HT1080 (cell line): ENCODE measurements at places on chromosomes 5 and 9.

GRCh38 chr5:40367255-40367654 lies 312.5 kb upstream of the PTGER4 start:
- peak; percentile 13 for DNase-seq

DNA sequence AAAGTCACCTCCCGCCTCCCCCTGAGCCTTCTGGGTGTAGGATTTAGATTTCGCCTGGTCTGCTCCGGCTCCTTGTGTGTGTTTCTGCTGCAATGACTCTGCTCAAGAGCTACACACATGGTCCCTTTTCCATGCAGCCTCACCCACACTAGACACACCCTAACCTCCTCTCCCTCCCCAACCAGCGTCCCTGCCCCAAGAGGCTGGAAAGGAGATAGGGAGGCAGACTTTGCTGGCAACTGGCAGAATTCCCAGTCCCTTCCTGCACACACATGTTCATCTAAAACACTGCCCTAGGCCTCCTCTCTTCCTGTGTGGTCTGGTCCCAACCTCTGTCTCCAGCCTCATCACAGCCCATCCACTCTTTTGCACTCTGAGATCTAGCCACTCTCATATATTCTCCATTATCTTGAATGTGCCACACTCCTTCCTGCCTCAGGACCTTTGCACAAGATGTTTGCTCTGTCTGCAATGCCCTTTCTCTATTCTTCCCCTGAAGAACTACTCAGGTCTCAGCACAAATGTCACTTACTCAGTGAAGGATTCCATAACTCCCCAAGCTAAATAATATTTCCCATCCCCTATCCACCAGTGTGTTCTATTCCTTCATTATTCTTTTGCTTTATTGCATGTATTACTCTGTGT lies 253.8 kb downstream of the CDK5RAP2 start:
- DNase-seq = no peak

DNA sequence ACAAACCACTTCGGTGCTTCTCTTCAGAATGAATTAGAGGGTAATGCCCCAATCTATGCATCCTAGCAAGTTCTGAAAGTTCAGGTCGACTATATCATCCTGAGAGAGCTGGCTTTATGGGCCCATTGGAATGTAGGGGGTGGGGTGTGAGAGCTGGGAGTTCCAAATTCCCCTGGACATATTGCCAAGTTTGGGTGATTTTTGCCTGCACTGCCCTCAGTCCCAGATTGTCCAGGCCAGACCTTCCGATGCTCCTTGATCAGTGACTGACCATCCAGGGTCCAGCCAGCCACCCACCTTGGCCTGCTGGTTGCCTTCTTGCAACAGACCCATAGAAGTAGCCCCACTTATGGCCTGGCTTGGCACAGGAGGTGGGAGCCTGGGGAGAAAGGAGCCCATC lies 47.8 kb upstream of the CXCL14 start:
- no peak for DNase-seq

GRCh38 chr5:107484281-107484680 lies 186.5 kb downstream of the EFNA5 start:
- no peak for DNase-seq

DNA sequence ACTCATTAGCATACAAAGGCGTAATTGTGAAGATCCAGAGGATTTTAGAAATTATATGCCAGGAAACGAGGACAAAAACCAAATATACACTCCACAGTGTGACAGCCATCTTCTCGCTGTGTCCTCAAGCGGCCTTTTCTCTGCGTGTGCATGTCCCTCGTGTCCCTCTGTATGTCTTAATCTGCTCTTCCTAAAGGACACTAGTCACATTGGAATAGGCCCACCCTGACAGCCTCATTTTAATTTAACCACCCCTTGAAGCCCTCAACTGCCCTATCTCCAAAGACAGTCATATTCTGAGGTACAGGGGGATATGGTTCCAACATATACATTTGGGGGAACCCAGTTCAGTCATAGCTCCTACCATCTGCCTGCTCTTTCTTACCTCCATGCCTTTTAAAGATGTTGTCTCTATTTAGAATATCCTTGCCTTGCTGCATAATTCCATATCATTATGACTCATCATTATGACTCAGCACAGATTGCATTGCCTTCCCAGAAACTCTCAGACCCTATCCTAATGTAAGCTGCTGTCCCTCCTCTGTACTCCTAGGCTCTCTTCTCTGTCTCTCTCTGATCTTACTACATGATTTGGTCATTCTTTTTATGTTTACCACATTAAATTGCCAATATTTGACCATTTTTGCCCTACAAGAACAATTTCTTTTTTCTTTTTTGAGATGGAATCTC lies 210.9 kb downstream of the AOPEP start:
- peak; percentile 92 for DNase-seq

GRCh38 chr5:94508461-94509148 lies 109.8 kb downstream of the KIAA0825 start:
- no peak for DNase-seq

- DNase-seq = peak; percentile 64
Measured at GRCh38 chr9:132946631-132947295, 2.3 kb upstream of the TSC1 start.
